ENCODE measurements at places on chromosomes 2 and 18.

DNA sequence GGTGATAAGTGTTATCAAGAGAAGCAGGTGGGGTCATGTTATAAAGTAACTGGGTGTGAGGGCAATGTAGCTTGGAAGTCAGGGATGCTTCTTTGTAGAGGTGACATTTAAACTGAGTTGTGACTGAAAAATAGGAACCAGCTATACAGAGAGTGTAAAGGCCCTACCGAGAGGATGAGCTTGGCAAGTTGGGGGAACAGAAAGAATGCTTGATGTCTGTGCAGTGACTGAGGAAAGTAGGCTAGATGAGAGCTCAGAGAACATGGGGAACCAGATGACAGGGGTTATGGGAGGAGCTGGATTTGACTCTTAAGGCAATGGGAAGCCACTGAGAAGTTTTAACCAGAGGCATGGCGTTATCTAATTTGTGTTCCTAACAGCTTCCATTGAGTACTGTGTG lies 115.3 kb downstream of the DOCK10 start:
- peak overlapping the region; percentile 87 for H3K27ac ChIP-seq
- H3K4me3 ChIP-seq = peak overlapping the region; percentile 44

- H3K27ac ChIP-seq = no peak overlapping the region
- no peaks in the 10 kb centered on the region for H3K4me1 ChIP-seq
- DNase-seq = no peak
- H3K27me3 ChIP-seq = peaks cover 1% of the 10 kb centered on the region
Observed at GRCh38 chr2:47209622-47210021, 54.5 kb upstream of the STPG4 start.

- H3K36me3 ChIP-seq = no peaks in the 10 kb centered on the region
- H3K4me3 ChIP-seq = no peak overlapping the region
- no peaks in the 10 kb centered on the region for H3K4me1 ChIP-seq
- H3K27me3 ChIP-seq = peaks cover 5% of the 10 kb centered on the region
- H3K27ac ChIP-seq = no peak overlapping the region
Observed at GRCh38 chr18:56096861-56097260, 508.9 kb upstream of the TCF4 start.

DNA sequence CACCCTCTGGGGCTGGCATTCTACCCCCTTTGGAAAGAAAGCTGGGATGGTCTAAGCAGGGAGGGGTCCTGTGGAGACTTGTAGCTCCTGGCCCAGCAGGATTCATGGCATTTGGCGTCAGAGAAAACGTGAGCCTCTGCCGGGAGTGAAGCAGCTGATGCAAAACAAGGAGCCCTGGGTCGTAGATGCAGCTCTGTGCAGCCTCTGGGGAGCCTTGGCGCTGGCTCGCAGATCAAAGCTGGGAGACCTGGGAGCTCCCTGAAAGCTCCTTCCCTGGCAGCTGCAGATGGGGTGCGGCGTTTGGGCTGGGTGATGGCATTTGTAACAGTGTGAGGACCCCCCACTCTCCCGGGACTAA lies 148.3 kb downstream of the KLHL29 start:
- H3K27me3 ChIP-seq = no peaks in the 10 kb centered on the region
- DNase-seq = no peak
- peaks cover 20% of the 10 kb centered on the region for H3K4me1 ChIP-seq
- no peak overlapping the region for H3K27ac ChIP-seq
- no peaks in the 10 kb centered on the region for H3K36me3 ChIP-seq
- H3K4me3 ChIP-seq = peak overlapping the region; percentile 82

DNA sequence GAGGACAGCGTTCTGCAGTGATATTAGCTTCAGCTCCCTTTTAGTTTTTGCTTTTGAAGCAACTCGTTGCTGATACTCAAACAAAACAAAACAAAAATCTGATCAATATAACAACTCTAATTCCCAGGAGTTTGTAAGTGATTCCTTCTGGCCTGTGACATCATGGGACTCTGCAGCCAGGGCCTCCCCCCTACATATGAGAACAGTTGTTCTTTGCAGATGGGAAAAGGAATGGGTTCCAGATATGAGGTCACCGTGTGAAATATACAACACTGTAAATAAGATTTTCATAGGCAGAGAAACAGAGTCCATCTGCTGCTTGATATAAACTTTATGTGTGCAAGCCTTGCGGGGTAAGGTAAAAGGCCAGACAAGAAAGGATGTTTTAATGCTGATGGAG lies 56.7 kb downstream of the DIS3L2 start:
- H3K27me3 ChIP-seq = no peaks in the 10 kb centered on the region
- H3K4me1 ChIP-seq = no peaks in the 10 kb centered on the region
- H3K36me3 ChIP-seq = peaks cover 17% of the 10 kb centered on the region
- DNase-seq = no peak
- H3K4me3 ChIP-seq = no peak overlapping the region

GRCh38 chr2:173226899-173227698 lies 127.6 kb upstream of the CDCA7 start:
- no peak for DNase-seq
- no peaks in the 10 kb centered on the region for H3K4me1 ChIP-seq
- no peaks in the 10 kb centered on the region for H3K36me3 ChIP-seq
- H3K4me3 ChIP-seq = no peak overlapping the region
- no peaks in the 10 kb centered on the region for H3K27me3 ChIP-seq

- H3K4me3 ChIP-seq = no peak overlapping the region
- no peak for DNase-seq
- peaks cover 9% of the 10 kb centered on the region for H3K27me3 ChIP-seq
- H3K36me3 ChIP-seq = peaks cover 6% of the 10 kb centered on the region
- H3K27ac ChIP-seq = peak overlapping the region; percentile 67
- peaks cover 34% of the 10 kb centered on the region for H3K4me1 ChIP-seq
Observed at GRCh38 chr2:69434753-69435152, 2.5 kb downstream of the NFU1 start.

- H3K27ac ChIP-seq = no peak overlapping the region
- no peaks in the 10 kb centered on the region for H3K36me3 ChIP-seq
- no peak overlapping the region for H3K4me3 ChIP-seq
- no peaks in the 10 kb centered on the region for H3K27me3 ChIP-seq
- no peak for DNase-seq
Observed at GRCh38 chr2:111904726-111905474, 6.5 kb downstream of the MERTK start.

DNA sequence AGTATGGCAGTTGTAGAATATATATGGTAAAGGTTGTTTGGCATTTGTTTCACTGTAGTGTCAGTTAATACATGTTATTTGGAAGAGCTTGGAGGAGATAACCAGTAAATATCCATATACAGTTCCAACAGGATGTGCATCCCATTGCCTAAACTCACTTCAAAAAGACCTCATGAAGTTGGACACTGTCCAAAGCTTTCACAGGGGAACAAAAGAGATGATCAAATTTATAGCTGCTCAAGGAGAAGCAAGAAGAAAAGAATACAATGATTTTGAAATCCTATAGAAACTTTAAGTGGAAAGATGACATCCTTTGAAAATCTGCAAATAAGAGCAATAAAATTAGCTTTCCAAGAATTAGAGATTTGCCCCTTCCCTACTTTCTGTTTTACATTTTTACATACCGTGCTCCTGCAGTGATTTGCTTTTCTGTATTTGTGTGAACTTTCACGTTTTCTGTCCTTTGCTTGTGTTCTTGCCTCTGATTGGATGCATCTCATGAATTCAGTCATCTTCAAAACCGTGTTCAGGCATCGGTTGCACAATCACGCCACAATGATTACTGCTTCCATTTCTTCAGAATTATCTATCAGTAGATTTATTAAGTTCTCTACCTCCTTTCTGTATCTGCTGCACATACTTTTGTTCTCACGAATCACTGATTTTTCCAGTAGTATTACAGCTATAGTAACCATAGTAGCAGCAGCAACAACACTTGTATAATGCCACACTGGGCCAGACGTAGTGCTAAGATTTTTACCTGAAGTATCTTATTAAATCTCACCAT lies 83.8 kb downstream of the PARD3B start:
- H3K27me3 ChIP-seq = no peaks in the 10 kb centered on the region
- DNase-seq = no peak
- no peaks in the 10 kb centered on the region for H3K4me1 ChIP-seq

GRCh38 chr2:6216234-6216633 lies 524.0 kb downstream of the SOX11 start:
- no peak overlapping the region for H3K27ac ChIP-seq
- no peaks in the 10 kb centered on the region for H3K36me3 ChIP-seq
- H3K27me3 ChIP-seq = peaks cover 2% of the 10 kb centered on the region
- no peak overlapping the region for H3K4me3 ChIP-seq
- DNase-seq = no peak

GRCh38 chr18:7946734-7947377 lies 379.7 kb downstream of the PTPRM start:
- no peaks in the 10 kb centered on the region for H3K36me3 ChIP-seq
- peaks cover 15% of the 10 kb centered on the region for H3K4me1 ChIP-seq
- peak overlapping the region; percentile 70 for H3K27ac ChIP-seq
- H3K4me3 ChIP-seq = peak overlapping the region; percentile 94

DNA sequence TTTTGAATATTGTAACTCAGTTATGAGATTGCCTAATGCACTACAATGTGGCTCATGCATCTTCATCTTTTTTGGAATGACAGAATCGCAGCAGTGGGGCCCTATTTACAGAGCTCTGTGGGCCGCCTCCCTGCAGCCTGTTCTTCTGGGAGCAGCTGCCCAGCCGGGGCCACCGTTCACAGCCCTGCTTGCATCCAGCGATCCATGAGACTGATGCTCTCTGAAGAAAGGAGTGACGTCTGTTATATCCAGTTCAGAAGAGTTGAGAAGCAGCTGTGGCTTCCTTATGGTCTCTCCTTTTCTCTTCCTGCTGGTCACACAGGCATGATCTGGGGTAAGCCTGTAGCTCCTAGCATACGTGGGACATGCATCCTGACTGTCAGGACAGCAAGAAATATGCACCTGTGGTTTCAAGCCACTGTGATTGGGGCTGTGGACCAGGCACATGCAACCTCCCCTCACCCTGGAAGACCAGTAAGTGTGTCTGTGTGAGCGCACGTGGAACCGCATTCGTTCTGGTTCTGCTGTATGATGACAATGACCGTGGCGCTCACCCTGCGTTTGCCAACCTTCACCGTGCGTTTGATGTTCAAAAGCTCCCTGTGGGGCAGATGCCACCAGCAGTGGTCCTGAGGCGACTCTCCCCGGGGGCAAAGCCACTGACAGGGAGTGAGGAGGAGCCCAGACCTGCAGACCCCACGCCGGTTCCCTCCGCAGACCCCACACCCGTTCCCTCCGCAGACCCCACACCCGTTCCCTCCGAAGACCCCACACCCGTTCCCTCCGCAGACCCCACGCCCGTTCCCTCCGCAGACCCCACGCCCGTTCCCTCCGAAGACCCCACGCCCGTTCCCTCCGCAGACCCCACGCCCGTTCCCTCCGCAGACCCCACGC lies 189.8 kb downstream of the TMEM18 start:
- no peak for DNase-seq
- no peak overlapping the region for H3K27ac ChIP-seq
- H3K4me1 ChIP-seq = no peaks in the 10 kb centered on the region
- peaks cover 6% of the 10 kb centered on the region for H3K27me3 ChIP-seq

- H3K27ac ChIP-seq = no peak overlapping the region
- no peaks in the 10 kb centered on the region for H3K4me1 ChIP-seq
- H3K27me3 ChIP-seq = no peaks in the 10 kb centered on the region
- H3K36me3 ChIP-seq = no peaks in the 10 kb centered on the region
- H3K4me3 ChIP-seq = no peak overlapping the region
Observed at GRCh38 chr18:50706199-50706598, 113.6 kb downstream of the MRO start.

GRCh38 chr2:127953849-127954248 lies 68.1 kb upstream of the AMMECR1L start:
- no peaks in the 10 kb centered on the region for H3K4me1 ChIP-seq
- DNase-seq = no peak
- no peak overlapping the region for H3K27ac ChIP-seq
- H3K27me3 ChIP-seq = no peaks in the 10 kb centered on the region

GRCh38 chr2:193476171-193476800 lies 1281.6 kb upstream of the TMEFF2 start:
- no peak for DNase-seq
- no peak overlapping the region for H3K4me3 ChIP-seq
- H3K4me1 ChIP-seq = peaks cover 11% of the 10 kb centered on the region
- H3K27ac ChIP-seq = no peak overlapping the region
- no peaks in the 10 kb centered on the region for H3K27me3 ChIP-seq
- no peaks in the 10 kb centered on the region for H3K36me3 ChIP-seq

GRCh38 chr2:41873102-41874031 lies 174.5 kb upstream of the PKDCC start:
- H3K27ac ChIP-seq = no peak overlapping the region
- DNase-seq = no peak
- H3K27me3 ChIP-seq = peaks cover 3% of the 10 kb centered on the region
- H3K4me3 ChIP-seq = no peak overlapping the region
- peaks cover 6% of the 10 kb centered on the region for H3K4me1 ChIP-seq

- H3K4me3 ChIP-seq = no peak overlapping the region
- H3K27me3 ChIP-seq = no peaks in the 10 kb centered on the region
- DNase-seq = no peak
- peaks cover 16% of the 10 kb centered on the region for H3K36me3 ChIP-seq
Observed at GRCh38 chr2:120275617-120276400, 23.2 kb downstream of the RALB start.

GRCh38 chr18:67281746-67282145 lies 234.8 kb downstream of the DSEL start:
- H3K4me3 ChIP-seq = no peak overlapping the region
- no peaks in the 10 kb centered on the region for H3K4me1 ChIP-seq
- H3K36me3 ChIP-seq = no peaks in the 10 kb centered on the region
- H3K27me3 ChIP-seq = no peaks in the 10 kb centered on the region
- no peak for DNase-seq
- no peak overlapping the region for H3K27ac ChIP-seq

DNA sequence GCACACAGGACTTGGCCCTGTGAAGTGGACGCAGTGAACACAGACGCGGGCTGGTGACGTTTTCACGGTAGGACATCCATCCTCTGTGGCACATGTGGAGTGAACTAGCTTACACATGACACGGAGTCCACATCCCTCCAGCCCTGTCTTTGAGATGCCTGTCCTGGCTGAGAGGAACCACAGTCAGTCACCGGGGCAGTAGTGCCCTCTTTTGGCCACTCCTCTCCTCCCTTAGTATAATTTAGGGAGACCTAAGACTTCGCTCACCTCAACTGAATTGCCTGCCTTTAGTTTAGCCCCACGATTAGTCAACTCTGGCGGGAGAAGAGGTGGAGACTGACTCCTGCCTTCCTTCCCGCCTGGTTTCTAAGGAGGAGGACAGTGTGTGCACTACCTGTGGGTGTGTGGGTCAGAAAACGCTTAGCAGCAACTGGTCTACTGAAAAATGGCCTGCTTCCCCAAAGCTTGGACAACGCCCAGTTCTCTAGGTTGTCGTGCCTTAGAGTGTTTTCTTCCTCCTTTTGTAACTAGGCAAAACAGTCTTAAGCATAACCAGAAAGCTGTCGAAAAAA lies 70.6 kb downstream of the MBP start:
- H3K4me1 ChIP-seq = peaks cover 89% of the 10 kb centered on the region
- H3K36me3 ChIP-seq = peaks cover 54% of the 10 kb centered on the region
- peaks cover 14% of the 10 kb centered on the region for H3K27me3 ChIP-seq
- DNase-seq = peak; percentile 56

GRCh38 chr18:57921708-57922107 lies 118.6 kb upstream of the ATP8B1 start:
- peaks cover 4% of the 10 kb centered on the region for H3K27me3 ChIP-seq
- no peak overlapping the region for H3K27ac ChIP-seq
- no peak overlapping the region for H3K4me3 ChIP-seq
- H3K4me1 ChIP-seq = peaks cover under 1% of the 10 kb centered on the region
- no peak for DNase-seq

- H3K4me3 ChIP-seq = no peak overlapping the region
- no peak for DNase-seq
- H3K4me1 ChIP-seq = no peaks in the 10 kb centered on the region
- H3K36me3 ChIP-seq = no peaks in the 10 kb centered on the region
- H3K27me3 ChIP-seq = peaks cover 4% of the 10 kb centered on the region
- H3K27ac ChIP-seq = no peak overlapping the region
Observed at GRCh38 chr2:130776550-130776949, 21.2 kb downstream of the AMER3 start.

- no peak for DNase-seq
- no peak overlapping the region for H3K4me3 ChIP-seq
- H3K36me3 ChIP-seq = no peaks in the 10 kb centered on the region
- H3K4me1 ChIP-seq = no peaks in the 10 kb centered on the region
- no peaks in the 10 kb centered on the region for H3K27me3 ChIP-seq
Observed at GRCh38 chr2:136086253-136087016, 31.5 kb downstream of the CXCR4 start.

All from immature natural killer cell (primary cell).